Glutamatergic neuron (in vitro differentiated cells): ENCODE measurements at places on chromosomes 6 and 20. TPM values are rescaled to one million over a fixed set of nuclear protein-coding genes. Genes with fewer than 3 reads are reported as not detected.

GRCh38 chr6:8481727-8482126, 46.4 kb upstream of the SLC35B3 start:
- no peak for DNase-seq

GRCh38 chr20:19993958-19994669, 23.0 kb upstream of the NAA20 start:
- no peak for DNase-seq

- no peak for DNase-seq
These were observed 149.3 kb downstream of the PTPRT start for GRCh38 chr20:43040427-43040826.

KCNG1 gene
- 3.6 TPM for total RNA-seq

DNA sequence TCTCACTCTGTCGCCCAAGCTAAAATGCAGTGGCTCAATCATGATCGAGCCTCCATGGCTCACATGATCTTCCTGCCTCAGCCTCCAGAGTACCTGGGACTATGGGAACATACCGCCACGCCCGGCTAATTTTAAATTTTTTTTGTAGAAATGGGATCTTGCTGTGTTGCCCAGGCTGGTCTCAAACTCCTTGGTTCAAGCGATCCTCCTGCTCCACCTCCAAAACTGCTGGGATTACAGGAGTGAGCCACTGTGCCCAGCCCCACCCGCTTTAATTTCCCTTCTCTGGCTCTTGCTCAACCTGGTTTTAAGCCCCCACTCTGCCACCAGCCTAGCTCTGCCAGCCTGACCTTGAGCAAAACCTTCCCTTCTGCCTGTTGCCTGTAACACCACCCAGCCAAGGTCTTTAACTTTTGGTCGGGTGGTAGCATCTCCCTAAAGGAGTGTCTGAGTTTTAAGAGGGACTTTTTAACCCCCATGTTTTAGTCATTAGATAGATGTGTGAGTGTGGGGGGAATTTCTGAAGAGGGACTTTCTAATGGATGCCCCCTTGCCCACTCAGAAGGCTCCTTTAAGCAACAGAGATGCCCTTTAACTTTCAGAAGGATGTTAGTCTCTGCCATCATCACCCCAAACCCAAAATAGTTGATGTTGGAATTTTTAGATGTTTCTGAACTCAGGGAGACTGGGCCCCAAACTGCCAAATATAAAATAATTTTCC, 71.8 kb upstream of the FOXP4 start:
- no peak for DNase-seq

CD24 gene
- 782 TPM for total RNA-seq

GRCh38 chr20:1870792-1871550, 24.2 kb upstream of the SIRPA start:
- DNase-seq, result no peak

GRCh38 chr20:53978497-53978896, 91.9 kb downstream of the BCAS1 start:
- no peak for DNase-seq

GRCh38 chr6:163568275-163568674, 153.8 kb downstream of the QKI start:
- DNase-seq, result no peak

RBBP9 gene
- total RNA-seq, result 22.9 TPM

- no peak for DNase-seq
These were observed 217.6 kb upstream of the HDDC2 start for GRCh38 chr6:125519367-125519766.

DNA sequence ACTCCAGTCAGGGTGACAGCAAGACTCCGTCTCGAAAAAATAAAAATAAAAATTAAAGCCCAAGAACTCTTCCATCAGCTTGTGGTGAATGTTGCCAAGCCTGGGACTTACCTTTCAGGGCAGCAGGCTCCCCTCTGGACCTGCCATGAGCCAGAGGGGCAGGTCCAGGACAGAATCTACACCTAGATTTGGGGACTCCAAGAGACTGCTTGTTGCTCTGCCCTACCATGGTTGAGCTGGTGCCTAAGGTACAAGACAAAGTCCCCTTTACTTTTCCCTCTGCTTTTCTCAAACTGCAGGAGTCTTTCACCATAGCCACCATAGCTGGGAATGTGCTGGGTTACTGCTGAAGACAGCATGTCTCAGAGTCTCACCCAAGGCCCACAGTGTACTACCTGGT, 9.2 kb downstream of the C6orf15 start:
- no peak for DNase-seq

SFTA2 gene
- not detected for total RNA-seq

DNA sequence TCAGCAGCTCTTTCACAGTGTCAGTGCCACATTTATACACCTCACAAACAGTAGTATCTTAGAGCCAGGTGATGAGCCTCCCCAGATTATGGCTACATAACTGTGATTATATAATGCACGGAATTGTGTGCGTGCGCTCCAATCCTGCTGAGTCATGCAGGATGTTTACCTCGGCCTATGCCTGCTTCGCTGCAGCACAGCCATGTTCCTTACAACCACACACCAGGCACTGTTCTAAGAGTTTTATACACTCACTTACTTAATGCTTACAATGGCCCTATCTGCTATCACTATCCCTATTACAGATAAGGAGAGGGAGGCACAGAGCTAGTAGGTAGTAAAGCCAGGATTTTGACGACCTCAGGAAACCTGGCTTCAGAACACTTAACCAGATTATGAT, 7.3 kb downstream of the ZKSCAN3 start:
- no peak for DNase-seq
